Stimulated activated CD4-positive, alpha-beta T cell treated with anti-CD3 and anti-CD28 coated beads, Interleukin-1b, Interleukin-23, amount 100 ng/mL, for 1 hour (primary cell): ENCODE measurements at places on chromosomes 16 and 17.

GRCh38 chr17:13702266-13702665 is 100.5 kb upstream of the HS3ST3A1 start:
- no peak for DNase-seq

DNA sequence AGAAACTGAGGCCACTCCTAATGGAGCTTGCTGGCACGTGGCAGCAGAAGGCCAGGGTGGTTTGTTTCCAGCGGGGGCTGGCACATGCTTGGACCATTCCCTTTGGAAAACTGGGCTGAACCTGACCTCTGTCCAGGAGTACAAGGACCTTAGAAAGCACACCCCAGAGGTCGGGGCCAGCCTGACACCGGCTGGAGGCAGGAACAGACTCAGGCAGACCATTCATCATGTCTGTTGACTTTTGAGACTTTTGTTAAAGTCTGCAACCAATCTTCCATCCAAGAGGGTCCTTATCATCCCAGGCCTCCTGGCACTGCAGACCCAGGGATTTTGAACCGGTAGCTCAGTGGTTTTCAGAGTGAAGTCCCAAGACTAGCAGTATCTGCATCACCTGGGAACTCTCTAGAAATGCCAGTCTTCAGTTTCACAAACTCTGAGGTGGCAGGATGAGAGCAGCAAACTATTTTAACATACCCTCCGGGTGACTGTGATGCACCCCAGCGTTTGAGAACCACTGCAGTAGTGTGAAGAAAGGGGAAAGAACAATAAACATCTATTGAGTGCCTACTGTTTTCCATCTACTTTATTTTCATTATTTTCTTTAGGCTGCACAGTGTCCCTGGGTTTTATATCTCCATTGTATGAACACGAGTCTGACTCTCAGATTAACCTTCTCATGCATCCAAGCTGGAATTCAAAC is 145.3 kb upstream of the PLCG2 start:
- no peak for DNase-seq

DNA sequence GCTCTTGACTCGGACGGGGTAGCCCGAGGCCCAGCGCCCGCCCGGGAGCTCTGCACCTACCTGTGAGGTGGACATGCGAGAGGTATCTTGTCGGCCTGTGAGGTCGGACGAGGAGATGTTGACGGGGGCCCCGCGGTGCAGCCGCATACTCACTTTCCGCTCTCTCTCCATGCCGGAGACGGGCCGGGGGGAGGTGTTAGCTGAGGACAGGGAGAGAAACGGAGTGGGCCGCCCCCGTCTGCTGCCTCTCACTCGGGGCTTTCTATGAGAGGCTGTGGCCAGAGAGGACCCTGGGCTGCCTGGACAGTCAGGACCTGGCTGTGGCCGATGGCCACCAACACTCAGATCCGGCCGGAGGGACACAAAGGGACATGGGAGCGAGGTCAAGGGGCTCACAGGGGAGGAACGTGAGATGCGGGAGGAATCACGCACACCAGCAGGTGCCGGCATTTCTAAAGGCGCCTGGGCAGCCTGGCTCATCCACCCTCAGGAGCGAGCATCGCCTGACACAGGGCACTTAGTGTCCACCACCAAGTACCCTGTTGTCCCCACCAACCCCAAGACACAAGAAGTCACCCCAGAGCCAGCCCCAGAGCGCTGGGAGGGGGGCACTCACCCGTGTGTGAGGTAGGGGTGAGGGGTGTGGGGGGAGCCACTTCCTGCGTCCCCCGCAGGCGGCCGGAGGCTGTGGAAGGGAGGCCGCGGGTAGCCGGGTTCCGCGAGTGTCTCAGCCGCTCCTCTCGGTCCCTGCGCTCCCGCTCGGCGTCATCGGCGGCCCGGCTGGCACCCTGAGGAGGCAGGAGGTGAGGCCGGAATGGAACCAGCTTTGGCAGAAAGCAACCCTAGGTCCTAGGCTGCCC is 20.2 kb downstream of the SLC16A3 start:
- DNase-seq: no peak

DNA sequence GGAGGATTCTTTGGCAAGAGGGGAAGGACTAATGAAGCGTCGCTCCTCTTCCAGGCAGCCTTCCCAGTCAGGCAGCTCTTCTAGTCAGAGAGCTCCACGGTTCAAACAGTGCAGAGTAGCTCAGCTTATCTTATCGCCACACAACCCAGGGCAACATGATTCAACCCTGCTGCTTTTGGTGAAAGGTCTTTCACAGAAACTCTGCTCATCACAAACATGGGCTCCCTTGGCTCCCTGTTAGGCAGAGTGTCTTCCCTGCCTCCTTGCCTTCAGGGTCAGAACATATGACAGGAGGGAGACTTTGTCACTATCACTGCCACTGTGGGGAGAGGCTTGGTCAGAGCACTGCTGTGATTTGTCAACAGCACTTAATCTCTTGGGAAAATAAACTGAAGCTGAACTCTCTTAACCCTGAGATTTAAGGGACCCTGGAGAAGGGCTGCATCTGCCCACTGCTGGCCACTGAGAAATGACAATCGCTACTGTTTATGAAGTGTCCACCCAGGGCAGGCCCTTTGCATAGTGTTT is 6.9 kb upstream of the SLC13A2 start:
- no peak for DNase-seq

GRCh38 chr16:3782566-3782965 is 65.2 kb upstream of the TRAP1 start:
- no peak for DNase-seq

DNA sequence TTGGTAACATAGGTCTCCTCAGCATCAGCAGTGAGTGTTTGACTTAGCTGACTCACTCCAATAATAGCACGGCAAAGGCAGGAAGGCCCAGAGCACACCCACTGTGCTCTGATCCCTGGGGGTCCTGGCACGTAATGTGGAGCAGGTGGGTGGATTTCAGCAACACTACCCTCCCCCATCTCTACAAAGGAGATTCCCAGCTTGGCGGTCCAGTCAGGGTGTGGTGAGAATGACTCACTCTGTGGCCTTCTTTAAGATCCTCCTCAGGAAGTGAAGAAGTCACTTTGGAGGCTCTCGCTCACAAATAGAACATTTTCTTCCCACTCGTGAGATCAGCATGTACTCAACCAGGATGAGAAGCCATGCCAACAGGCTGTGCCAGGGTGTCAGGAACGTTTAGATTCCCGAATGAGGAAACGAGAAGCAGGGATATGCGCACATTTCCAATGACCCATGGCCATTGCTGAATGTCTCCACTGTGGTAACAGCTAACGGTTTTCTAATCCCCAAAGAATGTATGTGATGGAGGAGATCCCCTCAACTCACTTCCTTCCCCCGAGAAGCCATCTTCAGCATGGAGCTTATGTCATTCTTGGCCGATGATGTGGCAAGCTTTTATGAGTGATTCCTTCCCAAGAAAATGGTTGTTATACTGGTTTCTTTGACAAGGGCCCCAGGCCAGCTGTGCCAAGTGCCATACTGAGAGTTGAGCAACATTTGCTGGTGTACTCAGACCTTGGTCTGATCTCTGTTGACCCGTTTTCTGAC is 365.2 kb downstream of the C16orf95 start:
- no peak for DNase-seq

DNA sequence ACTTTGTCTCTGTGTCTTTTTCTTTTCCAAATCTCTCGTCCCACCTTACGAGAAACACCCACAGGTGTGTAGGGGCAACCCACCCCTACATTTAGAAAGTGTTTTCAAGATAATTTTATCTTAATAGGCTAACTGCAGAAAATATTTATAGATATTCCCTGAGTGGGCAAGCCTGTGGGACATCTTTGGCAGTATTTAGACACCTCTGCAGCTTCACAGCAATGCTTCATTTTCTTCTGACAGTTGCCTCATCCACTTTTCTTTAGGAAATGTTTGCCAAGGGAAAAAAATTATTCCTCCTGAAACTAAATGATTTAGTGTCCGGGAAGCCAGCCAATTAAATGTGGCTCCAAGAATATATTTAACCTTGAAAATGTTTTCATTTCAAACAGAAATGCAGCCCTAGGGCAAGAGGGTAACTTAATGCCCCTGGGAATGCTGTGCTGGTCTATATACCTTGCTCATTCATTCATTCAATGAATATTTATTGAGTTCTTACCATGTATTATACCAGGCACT is 290.4 kb downstream of the ABCC12 start:
- DNase-seq: no peak

GRCh38 chr17:43905985-43906852 is 1.1 kb downstream of the MPP2 start:
- DNase-seq: no peak

- DNase-seq: no peak
Observed at GRCh38 chr16:10663744-10664143, 31.0 kb downstream of the TEKT5 start.

DNA sequence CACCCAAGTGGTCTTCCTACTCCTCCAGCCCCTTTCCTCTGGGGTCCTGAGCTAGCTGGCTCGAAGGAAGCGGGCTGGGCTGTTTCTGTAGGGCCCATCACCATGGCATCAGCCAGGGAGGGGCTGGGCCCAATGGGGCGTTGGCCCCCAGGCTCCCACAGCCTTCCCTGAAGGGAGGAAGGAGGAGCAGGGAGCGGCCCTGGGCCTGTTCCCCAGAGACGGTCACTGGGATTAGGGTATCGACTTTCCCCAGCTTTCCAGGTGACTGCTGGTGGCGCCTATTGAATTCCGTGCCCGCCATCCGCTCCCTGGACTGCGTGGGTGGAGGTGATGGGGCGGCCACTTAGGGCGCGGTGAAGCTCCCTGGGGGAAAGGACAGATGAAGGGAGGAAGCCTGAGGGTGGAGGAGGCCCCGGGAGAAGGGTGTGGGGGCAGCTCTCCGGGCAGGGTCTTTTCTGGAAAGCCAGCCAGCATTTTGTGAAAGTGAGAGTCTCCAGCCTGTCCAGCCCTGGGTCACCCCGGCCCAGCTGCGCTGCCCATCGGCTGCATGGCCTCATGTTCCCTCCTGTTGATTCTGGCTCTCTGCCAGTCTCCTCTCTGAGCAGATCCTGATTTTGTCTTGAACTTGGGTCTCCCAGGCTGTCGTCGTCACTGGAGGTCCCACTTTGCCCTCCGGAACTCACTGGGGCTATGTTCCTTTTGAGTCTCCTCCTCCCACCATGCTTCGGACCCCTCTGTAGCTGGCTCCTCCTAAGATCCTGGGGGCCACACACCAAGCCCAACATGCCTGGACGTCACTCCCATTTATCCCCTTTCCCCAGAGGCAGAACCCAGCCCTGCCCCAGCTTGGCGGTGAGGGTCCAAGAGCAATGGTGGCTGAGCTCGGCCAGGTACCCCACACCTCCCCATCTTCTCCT is 9.8 kb downstream of the NHERF1 start:
- no peak for DNase-seq

DNA sequence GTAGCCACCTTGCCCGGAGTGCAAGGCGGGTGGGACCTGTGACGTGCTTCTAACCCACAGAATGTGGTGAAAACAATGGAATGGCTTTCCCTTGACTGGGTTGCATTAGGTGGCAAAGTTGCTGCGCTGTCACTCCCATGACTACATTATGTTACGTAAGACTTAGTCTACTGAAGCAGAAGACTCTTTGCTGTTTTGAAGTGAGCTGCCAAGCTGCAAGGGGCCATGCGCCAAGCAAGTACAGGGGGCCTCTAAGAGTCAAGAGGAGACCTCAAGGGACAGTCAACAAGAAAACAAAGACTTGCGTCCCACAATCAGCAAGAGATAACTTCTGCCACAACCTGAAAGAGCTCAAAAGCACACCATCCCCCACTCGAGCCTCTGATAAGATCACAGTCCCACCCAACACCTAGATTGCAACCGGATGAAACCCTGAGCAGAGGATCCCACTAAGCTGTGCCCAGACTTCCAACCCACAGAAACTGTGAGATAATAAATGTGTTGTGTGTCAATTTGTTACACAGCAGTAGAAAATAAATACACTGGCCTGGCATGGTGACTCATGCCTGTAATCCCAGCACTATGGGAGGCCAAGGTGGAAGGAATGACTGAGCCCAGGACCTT is 16.5 kb downstream of the ANKRD11 start:
- DNase-seq: no peak

DNA sequence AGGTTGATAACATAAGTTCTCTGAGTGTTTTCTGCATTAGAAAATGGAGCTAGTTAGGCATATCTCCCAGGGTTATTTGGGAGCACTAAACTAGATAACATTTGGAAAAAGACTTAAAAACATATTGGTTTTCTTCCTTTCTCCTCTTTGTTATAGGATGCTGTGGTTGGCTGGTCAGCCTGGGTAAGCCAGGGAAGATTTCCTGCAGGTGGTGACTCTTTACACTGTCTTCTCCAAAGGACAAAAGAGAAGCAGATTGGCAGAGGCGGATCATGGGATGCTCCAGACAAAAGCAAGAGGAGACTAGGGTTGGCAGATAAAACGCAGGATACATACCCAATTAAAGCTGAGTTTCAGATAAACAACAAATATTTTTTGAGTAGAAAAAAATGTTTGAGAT is 6.2 kb upstream of the CRYBA1 start:
- DNase-seq: no peak

GRCh38 chr16:23771027-23771426 is 16.2 kb downstream of the CHP2 start:
- no peak for DNase-seq

- DNase-seq: no peak
Observed at GRCh38 chr17:50289278-50289677, 15.0 kb downstream of the TMEM92 start.

DNA sequence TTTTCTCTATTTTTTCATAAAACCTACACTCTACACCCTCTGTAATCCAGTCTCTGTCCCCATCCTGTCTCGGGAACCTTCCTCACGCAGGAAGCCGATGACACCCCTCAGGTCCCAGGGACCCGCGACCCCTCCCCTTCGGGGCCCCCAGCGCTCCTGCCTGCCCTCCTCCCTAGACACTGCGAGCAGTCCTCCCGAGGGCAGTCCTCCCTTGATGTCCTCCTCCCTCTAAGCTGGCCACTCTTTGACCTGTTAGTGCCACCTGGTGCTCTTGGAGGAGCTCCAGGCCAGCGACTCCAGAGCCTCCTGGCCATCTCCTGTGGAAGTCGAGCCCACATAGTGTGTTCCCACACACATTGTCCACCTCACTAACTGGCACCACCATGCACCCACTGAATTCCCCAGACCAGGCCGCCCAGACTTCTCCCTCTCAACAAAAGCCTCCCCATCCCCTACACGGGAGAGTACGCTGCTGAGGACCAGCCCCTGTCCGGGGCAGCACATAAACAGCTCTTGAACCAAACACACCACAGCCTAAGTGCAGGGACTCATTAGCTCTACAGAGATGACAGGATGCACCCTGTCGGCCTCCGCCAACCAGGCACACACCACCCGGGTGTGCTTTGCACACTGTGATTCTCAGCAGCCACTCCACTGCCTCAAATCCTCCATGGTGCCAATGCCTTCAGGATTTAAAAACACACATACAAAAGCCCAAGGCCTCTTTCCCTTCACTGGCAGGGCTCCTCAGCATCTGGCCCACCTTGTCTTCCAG is 9.3 kb downstream of the OSBPL7 start:
- no peak for DNase-seq

- DNase-seq: no peak
Observed at GRCh38 chr16:24975428-24975889, 39.7 kb downstream of the ARHGAP17 start.
